ENCODE measurements at places on chromosomes 13 and 19.

DNA sequence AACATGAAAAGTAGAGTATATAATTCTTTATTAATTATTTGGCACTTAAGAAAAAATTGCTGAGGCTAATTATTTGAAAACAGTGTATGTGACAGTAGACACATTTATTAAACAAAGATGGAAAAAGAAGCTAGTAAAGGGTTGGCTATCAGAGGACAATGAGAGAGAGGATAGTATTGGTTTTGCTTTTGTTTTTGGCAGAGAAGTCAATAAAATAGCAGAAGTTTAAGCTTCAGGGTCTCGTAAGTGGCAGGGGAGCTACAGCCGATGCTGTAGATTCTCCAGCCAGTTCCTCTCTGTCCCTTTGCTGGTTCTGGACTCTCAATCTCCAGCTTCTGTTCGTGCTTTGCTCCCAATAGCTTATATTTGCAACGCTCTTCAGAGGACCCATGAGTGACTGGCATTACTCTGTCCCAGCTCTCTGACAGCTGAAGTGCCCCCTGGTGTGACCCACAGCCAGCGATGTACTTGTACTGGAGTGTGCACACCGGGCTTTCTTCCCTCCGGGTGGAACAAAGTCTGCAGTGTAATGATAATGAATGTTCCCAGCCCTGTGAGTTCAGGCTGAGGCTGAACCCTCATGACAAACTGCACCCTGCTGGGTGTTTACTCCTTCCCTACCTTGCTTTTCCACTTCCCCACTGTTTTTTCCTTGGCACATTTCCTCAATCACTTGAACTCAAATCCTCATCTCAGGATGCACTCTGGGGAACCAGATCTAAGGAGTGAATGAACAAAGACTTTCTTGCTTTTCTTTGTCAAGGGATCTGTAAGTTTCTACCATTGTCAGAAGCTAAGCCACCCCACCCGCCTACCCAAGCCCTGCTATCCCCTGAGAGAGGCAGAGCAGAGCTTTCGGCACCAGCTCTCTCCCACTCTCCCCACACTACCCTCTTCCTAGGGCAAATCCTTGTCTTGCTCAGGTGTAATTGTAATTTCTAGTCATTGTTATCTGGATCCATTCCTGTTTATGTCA, 254.8 kb downstream of the LHFPL6 start:
- no peak for DNase-seq

DNA sequence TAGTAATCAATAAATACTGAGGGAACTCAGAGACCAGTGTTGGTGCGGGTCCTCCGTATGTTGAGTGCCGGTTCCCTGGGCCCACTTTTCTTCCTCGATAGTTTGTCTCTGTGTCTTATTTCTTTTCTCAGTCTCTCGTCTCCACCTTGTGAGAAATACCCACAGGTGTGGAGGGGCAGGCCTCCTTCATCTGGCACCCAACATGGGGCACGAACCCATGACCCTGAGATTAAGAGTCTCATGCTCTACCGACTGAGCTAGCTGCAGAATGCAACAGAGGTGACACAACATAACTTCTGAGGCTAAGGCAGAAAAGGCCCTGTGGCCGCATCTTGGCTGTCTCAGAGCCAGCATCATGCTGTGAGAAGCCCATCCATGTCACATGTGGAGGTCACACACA, 5.3 kb upstream of the ZNF613 start:
- DNase-seq: no peak

GRCh38 chr19:34808566-34808965, 35.6 kb upstream of the ZNF599 start:
- DNase-seq: no peak

DNA sequence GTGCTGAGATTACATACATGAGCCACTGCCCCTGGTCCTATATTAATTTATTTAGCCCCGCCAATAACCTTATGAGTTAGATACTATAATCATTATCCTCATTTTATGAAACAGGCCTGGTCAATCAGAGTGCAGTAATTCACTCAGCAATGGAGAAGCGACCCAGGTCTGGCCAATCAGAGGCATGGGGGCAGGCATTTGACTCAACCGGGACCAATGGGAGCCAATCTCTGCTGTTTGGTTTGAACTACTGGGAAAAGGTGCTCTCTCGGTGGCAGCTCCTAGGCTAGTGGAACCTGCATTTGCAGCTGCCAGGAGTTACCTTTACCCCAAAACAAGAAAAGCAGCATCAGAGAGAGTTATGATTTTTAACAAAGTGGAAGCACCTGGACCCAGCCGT, 6.6 kb downstream of the SIRT2 start:
- no peak for DNase-seq

GRCh38 chr19:41570179-41570578, 5.8 kb upstream of the CEACAM21 start:
- DNase-seq: no peak

GRCh38 chr19:1136621-1137317, 33.0 kb downstream of the GPX4 start:
- no peak for DNase-seq

GRCh38 chr19:9627856-9628255, 6.8 kb upstream of the ZNF561 start:
- no peak for DNase-seq

- no peak for DNase-seq
Observed at GRCh38 chr19:11364935-11365334, 9.5 kb upstream of the SWSAP1 start.

DNA sequence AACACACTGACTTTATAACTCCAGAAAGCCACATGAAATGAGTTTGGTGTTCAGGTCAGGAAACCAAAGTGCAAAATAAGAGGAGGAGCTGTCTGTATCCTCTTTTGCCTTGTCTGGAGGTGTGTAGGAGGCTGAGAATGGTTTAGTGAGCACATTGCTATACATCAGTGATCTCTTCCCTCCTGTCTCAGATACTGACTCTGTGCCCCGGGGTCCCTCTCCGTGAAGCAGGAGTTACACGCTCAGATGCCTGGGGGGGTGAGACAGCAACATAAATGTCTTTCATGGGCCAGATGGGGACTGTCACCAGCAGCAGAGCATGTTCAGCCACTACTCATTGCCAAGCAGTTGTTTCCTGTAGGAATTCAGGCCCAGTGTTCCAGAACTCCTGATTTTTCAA, 285.4 kb downstream of the ATP8A2 start:
- no peak for DNase-seq

DNA sequence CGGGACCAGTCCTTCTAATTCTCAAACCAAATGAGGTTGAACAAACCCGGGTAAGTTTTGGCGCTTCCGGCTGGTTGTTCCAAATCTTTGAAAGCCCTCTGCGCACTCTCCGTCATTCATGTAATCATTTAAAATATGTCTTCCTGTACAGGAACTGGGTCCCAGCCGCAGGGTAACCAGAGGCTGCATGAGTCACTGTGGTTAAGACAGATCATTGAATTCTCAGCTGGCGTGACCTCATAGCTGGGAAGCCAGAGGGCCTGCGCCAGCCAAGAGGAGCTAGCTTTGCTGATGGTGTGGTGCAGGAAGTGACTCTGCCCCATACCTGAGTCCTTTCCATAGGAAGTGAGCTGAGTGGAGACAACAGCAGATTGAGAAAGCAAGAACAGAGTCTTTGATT, 135.2 kb downstream of the TSHZ3 start:
- DNase-seq: no peak

DNA sequence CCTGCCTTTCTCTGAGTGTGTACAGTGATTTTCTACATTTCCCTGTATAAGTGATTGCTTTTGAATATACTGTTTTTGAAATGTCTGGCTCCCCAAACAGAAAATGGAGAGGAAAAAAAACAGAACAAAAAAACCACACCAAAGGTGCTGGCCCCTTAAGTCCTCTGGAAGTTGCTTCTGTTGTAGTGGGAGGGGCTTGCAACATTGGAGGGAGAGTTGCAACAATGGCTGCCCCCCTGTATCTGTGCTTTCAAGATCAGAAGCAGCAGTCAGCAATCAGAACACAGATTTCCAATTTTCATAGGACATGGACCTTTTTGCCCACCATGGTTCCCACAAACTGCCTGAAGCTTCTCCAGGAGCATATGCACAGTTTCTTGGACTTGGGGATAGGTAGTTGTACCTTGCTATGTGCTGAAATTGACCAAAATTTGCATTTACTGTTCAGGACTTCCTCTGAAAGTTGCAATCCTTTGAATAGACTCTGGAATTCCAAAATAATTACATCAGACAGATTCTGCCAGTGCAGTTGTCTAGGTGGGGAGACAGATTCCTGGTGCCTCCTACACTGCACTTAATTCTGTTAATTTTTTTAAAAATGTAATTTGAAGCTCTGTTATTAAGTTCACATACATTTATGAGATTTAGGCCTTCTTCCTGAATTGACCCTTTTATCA, 13.8 kb downstream of the BIVM start:
- no peak for DNase-seq

GRCh38 chr13:41306271-41307145, 4.6 kb upstream of the NAA16 start:
- no peak for DNase-seq

GRCh38 chr19:38233740-38234251, 9.8 kb upstream of the DPF1 start:
- DNase-seq: no peak
